ENCODE measurements at places on chromosomes 1 and 21. TPM values are rescaled to one million over a fixed set of nuclear protein-coding genes. Genes with fewer than 3 reads are reported as not detected.

The S100A2 gene
- 10.3 TPM for polyA plus RNA-seq

The CR1L gene
- not detected for polyA plus RNA-seq

GRCh38 chr1:71693581-71693980, 588.8 kb downstream of the NEGR1 start:
- no peak for DNase-seq

GRCh38 chr1:178282949-178283367, 189.1 kb downstream of the RASAL2 start:
- DNase-seq, result peak; percentile 86

- DNase-seq, result peak; percentile 96
Measured at GRCh38 chr21:35924714-35925301, 135.5 kb downstream of the SETD4 start.

- no peak for DNase-seq
Measured at GRCh38 chr1:201876148-201876818, 12.4 kb upstream of the SHISA4 start.

DNA sequence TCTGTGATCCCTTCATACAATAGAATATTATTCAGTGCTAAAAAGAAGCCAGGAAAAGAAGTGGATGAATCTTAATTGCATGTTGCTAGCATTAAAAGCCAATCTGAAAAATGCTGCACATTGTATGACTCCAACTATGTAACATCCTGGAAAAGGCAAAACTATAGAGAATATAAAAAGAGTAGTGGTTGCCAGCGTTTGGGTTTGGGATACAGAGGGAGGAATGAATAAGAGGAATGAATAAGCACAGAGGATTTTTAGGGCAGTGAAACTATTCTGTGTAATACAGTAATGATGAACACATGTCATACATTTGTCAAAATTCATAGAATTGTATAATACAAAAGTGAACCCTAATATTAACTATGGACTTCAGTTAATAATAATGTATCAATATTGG, 42.5 kb downstream of the GPR88 start:
- no peak for DNase-seq

DNA sequence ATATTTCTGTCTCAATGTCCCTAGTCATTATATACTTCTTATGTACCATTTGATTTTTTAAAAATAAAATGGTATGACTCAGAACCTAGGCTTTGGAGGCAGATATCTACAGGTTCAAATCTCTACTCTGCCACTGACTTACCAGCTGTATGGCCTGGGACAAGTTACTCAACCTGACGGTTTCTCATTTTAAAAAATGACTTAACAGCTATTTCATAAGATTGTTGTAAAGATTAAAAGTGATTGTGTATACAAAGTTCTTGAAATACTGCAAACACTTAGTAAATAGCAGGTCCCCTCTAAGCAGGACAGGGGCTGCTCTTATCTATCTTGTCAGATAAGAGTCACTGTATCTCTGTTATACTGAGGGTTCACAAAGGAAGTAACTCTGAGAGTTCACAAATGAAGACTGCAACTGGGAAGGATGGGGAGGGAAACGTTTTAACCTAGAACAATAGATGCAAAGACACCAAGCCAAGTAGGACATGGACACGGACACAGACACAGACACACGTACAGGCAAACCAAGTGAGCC, 2.6 kb downstream of the BCAR3 start:
- no peak for DNase-seq

The HSPA6 gene
- polyA plus RNA-seq, result 0.33 TPM

The PTGFRN gene
- 0.72 TPM for polyA plus RNA-seq

- DNase-seq, result no peak
Measured at GRCh38 chr1:35594005-35594760, 21.1 kb downstream of the TFAP2E start.

GRCh38 chr21:16496609-16497008, 766.8 kb downstream of the USP25 start:
- no peak for DNase-seq

GRCh38 chr1:197312163-197312562, 44.1 kb downstream of the CRB1 start:
- DNase-seq, result no peak

The SLAMF6 gene
- polyA plus RNA-seq, result not detected

- no peak for DNase-seq
Measured at GRCh38 chr1:153220606-153221303, 3.4 kb downstream of the PRR9 start.

GRCh38 chr21:31030367-31031106, 7.7 kb downstream of the KRTAP19-8 start:
- DNase-seq, result no peak

DNA sequence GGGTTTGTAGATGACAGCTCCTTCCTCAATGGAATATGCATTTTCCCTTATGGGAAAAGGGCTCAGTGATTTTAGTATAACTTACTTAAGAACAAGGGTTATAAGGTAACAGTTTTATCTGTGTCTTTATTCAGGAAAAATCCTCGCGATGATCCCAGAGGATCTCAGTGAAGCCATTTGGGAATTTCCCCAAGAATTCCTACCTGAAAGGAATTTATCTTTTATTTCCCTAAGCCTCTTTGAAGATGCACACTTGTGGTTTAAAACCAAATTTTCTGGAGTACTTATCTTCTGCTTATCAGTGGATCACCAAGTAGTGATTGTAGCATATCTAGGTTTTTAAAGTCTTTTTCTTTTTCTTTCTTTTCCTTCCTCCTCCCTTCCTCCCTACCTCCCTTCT, 58.8 kb downstream of the AK4 start:
- DNase-seq, result no peak

DNA sequence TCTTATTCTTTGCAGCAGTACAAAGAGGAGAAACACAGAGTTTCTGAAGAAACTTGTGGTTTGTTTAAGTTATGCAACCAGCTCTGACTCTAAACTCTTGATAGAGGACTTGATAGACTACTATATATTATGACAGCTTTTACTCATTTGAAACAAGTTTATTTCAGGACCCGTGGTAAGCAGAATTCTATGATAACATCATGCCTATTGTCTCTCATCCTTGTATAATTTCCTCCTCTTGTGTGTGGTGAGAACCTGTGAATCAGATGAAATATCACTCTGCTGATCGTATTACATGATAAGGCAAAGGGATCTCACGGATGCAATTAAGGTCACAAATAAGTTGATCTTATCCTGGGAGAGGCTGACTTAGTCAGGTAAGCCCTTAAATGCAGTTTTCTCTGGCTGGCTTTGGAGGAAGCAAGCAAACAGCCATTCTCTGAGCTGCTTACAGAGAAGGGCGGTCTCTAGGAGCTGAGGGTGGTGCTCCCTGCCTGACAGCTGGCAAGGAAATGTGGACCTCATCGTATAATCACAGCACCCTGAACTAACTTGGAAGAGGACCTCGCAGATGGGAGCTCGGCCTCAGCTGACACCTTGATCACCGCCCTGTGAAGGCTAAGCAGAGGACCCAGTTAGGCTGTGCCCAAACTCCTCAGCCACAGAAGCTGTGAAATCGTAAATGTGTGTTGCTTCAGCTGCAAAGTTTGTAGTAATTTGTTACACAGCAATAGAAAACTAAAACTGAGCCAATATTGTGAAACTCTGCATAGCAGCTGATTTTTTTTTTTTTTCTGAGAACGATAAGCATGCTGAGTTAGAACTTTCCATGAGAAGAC, 151.1 kb upstream of the DPT start:
- DNase-seq, result no peak

- DNase-seq, result no peak
Measured at GRCh38 chr1:228891272-228892034, 156.2 kb downstream of the RHOU start.

The ENAH gene
- 153 TPM for polyA plus RNA-seq

The KLHDC8A gene
- polyA plus RNA-seq, result not detected

The APP gene
- polyA plus RNA-seq, result 828 TPM

The GPR61 gene
- not detected for polyA plus RNA-seq

DNA sequence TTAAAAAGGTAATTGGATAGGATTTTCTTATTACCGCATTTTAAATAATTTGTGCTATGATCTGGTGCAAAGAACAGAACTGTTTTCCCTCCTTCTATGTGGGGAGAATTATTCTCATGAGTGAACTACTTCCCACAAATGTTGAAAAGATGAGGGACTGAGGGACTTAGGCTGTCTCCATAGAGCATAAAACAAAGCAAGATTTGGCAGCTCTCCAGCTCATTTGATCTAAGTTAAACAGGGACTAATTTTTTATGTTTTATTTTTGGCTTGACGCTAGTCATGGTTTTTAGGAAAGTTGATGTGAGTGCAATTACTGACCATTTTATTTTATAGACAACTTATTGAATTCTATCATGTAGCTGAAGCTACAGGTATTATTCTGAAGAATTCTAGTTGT, 362.3 kb downstream of the HLX start:
- DNase-seq, result no peak

DNA sequence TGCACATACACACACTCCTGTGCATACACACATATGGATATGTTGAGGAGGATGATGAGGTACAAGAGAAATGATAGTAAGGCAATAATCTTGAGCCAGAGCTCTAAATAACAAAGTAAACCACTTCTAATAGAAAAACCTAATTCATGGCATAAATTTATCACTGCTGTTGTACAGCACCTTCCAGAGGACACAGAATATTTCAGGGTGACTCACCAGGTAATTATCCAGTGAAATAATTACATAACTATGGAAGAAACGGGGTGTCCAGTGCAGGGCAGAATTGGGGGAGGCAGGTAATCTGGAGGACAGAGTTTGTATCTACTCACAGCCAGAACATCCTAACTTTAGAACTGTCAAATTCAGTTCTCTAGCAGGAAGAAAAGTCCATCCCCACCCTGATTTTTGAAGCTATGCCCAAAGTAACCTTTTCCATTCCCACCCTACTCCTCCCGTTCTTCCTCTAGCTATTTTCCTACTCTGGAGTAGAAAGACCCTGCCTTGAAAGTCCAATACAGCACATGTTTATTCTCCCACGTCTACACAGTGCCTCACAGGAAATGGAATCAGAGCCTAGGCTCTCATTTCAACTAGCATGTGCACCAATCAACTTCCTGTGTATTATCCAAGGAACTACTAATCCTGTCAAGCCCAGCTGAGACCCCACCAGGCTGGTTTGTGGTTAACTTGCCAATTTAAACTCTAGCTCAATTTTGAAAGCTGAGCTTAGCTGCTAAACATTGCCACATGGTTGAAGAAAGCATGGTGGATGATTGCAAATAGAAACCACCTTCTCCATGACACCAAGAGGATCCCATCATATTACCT, 96.6 kb downstream of the PTPN14 start:
- DNase-seq, result peak; percentile 64

DNA sequence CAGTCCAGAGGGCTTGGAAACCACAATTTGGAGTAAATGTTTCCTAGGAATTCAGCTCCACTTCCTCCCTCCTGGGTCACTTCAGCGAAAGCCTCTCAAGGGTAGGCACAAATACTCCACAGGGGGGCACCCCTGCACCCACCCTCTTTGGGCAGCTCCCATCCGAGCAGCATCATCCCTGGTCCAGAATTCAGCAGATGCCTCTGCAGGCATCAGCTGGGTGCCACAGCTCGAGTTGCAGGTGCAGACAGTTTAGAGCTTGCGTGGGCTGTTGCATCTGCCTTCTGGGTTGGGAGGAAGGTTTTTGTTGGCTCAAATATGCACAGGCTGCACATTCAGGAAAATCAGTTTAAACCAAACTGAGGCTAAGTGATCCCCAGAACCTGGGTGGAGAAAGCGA, 25.0 kb downstream of the KANK4 start:
- peak; percentile 8 for DNase-seq

DNA sequence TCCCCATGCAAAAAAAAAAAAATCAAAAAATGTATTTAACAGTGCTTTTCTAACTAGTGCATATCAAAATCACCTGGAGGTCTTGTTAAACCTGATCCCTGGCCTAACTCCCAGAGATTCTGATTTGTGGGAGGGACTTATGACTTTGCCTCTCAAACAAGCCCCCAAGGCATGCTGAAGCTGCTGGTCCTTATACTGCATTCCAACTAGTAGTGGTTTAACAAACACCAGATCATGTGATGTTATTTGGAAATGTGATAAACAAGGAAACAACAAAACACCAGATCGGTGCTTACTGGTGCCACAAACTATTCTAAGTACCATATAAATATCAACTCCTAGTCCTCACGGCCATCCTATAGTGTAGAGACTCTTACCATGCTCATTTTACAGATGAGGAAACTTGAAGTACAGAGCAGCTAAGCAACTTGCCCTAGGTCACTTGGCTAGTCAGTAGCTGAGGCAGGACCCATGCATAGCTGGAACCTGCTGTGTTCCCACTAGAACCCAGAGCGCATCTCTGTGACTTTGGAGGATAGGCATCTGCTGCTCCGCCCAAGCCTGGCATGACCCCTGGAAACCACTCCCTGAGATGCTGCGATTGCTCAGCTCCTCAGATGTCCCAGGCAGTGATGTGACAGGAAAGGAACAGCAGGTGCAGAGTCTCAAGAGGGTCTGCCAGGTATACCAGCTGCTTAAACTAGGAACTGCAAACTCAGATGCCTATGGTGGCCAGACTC, 38.1 kb downstream of the SOX13 start:
- no peak for DNase-seq

GRCh38 chr1:1069711-1070676, 4.1 kb downstream of the RNF223 start:
- no peak for DNase-seq

GRCh38 chr1:147631839-147632238, 38.5 kb downstream of the ACP6 start:
- no peak for DNase-seq

The S100A8 gene
- not detected for polyA plus RNA-seq

The TBCE gene
- polyA plus RNA-seq, result 32.0 TPM

- no peak for DNase-seq
Measured at GRCh38 chr1:168293356-168293755, 12.7 kb downstream of the TBX19 start.

DNA sequence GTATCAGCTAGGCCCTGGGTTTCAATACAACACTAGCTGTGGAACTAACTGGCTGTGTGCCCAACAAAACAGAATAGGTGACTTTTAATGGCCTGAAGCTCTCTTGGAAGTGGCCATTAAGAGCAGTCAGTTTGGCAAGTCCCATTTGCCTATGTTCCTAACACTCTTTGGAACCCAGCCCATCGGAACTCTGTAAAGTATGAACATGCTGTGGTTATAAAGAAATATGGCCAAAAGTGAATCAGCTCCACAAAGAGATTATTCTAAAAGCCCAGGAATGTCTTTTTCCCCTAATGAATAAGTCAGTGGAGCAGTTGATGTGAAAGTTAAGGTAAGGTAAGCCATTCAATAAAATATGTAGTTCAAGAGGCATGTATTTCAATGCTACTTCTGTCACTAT, 223.7 kb upstream of the ADAMTS5 start:
- peak; percentile 67 for DNase-seq

DNA sequence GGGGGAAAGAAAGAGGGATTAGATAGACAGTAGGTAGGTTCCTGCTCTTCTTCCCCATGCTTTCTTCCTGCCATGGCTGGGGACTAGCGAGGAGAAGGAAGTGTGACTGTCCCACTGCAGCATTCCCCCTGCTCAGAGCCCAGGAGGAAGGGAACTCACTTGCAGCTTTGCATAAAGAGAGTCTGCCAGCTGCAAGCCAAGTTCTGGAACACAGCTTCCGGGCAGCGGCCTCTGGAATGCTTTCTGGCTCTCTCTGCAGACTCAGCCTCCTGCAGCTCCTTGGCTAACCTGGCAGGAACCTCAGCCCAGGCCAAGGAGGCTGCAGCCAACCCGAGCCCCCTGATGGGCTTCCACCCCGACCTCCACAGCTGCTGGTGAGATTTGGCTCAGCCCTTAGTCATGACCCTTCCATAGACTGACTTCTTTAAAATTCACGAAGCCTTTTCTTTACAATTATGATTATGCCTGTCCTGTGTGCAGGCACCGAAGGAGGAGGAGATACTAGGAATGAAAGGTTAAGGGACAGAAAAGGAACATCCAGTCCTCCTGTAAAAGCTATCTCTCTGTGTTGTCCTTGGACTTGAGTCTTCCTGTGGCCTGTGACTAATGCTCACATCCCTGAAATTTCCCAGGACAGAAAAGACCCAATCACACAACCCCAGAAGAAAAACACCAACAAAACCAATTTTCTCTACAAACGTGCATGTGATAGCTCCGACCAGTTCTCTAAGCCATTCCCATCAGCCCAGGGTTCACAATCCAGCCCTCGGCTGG, 108.2 kb upstream of the OLIG2 start:
- no peak for DNase-seq
